ENCODE measurements at places on chromosomes 7 and 10.

- DNase-seq, result no peak
These were observed 262.9 kb upstream of the AUTS2 start for GRCh38 chr7:69335331-69335730.

GRCh38 chr7:111357691-111358090, 204.6 kb downstream of the IMMP2L start:
- no peak for DNase-seq

DNA sequence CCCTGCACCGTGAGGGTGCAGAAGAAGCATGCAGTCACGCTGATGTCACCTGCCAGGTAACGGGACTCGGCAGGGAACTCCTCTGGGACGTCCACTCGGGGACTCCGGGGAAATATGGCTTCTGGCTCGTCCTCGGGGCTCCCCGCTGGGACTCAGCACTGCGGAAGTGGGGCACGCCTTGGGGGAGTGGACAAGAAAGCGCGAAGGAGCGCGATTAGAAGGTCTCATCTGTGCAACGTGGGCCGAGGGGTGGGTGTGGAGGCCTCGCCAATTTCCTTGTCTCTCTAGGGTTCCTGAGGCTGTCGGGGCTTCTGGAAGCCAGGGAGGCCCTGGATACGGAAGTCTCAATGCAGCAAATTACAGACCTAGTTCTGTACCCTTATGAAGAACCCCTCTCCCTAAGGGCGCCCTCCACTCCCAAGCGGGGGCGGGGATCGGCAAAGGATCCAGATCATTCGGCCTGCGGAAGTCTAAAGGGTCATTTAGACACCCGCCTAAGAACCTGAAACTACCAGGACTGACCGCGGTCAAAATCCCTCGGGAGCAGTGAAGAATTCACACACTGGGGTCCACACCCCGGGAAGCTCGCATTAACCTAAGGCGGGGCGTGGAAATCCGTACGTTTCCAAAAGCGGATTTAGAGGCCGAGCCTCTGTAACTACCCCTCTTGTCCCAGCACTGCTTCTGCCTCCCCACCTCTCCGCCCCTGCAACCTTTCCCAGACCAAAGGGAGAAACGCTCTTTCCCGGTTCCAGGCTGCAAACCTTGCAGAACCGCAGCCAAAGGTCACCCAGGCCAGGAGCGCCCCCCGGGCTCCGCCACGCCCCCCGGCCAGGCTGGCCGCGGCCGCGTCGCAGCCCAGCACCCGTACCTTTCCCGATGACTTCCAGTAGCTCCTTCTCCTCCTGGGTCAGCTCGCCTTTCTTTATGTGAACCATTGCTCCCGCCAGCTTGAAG, 640 bp downstream of the ANKMY2 start:
- peak; percentile 52 for DNase-seq

DNA sequence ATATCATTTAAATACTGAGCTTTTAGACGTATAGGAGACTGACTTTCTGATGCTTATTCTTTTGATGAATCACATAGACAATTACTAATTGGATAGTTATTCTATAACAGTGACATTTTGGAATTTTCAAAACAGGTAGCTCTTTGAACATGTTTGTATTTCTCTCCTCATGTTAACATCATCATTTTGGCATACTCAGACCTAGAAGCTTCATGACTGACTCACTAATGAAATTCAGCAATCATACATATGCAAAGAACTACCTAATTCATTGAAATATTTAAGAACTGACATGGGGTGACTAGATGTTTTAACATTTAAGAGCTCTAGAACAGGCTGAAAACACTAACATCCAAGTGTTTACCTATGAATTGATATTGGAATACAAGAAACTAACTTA, 192.3 kb downstream of the VTI1A start:
- no peak for DNase-seq

GRCh38 chr10:7819121-7819460, 786 bp downstream of the TAF3 start:
- no peak for DNase-seq

GRCh38 chr7:98165827-98166667, 45.2 kb upstream of the BHLHA15 start:
- peak; percentile 20 for DNase-seq

DNA sequence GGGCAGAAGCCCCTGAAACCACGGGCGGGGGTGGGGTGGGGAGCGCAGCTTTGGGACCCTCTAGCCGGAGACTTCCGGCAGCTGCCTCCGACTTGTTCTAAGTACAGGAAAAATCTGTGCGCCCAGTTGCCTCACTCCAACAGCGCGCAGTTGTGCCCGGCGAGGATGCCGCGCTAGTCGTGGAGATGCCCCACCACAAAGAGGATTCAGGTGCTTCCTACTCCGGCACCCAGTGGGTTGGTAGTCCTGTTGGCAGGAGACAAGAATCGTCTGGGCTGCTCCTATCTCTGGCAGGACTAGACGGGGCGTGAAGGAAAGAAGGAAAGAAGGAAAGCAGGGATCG, 465 bp upstream of the NPY start:
- DNase-seq, result no peak

- no peak for DNase-seq
These were observed 97.9 kb downstream of the TMEM168 start for GRCh38 chr7:112692333-112692732.

GRCh38 chr7:100213672-100214071, 6.1 kb upstream of the PVRIG start:
- DNase-seq, result no peak

- DNase-seq, result no peak
These were observed 179.1 kb downstream of the SDK1 start for GRCh38 chr7:3480197-3480596.

GRCh38 chr10:100307684-100308083, 21.2 kb upstream of the BLOC1S2 start:
- DNase-seq, result no peak

DNA sequence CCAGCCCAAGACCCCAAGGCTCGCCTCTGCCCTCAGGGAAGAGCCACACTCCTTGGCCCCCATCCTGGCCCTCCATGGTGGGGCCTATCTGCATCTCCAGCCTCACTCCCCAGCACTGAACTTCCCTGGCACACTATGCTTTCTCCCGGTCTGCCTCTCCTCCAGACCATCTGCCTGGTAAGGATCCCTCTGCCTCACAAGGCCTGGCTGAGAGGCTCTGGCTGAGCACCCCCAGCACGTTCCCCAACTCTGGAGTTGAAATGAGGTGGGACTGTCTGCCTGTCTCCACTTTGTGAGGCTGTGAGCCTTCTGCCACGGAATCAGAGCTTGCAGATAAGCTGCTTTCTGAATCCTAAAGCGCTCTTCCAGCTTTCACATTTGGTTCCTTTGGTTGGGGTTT, 220.7 kb downstream of the TNS3 start:
- DNase-seq, result no peak
